ENCODE measurements at places on chromosomes 1 and 21.

- DNase-seq, result peak; percentile 91
These were observed 135.8 kb upstream of the B3GALT2 start for GRCh38 chr1:193322211-193322610.

DNA sequence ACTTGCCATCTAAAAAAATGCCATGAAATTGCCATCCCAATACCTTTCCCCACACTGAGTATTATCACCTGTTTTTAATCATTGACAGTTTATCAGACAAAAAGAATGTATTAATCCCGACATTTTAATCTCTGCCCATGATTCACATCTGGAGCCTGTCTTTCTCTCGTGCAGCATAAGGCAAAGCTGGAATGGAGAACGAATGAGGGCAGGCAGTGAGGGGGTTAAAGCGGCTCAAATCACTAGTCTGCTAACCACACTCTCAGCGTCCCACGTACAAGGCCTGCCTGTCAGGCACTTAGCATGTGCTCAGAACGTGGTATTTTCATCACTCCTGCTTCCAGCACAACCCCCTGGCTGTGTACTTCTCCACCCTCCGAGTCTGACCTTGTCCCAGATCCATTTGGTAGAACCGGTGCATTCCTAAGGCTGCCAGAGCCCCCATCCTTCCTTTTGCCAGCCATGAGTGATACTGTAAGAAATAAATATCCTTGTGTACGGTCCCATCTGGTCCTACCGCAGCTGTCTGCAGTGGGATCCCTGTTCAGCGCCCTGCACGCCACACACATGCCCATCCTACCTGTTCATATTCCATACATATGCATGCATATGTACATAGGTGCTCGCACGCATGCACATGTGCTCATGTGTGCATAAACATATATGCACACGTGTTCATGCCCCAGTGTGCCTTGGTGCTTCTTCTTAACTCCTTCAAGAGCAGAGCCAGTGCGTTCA lies 34.6 kb upstream of the FHAD1 start:
- peak; percentile 37 for DNase-seq

DNA sequence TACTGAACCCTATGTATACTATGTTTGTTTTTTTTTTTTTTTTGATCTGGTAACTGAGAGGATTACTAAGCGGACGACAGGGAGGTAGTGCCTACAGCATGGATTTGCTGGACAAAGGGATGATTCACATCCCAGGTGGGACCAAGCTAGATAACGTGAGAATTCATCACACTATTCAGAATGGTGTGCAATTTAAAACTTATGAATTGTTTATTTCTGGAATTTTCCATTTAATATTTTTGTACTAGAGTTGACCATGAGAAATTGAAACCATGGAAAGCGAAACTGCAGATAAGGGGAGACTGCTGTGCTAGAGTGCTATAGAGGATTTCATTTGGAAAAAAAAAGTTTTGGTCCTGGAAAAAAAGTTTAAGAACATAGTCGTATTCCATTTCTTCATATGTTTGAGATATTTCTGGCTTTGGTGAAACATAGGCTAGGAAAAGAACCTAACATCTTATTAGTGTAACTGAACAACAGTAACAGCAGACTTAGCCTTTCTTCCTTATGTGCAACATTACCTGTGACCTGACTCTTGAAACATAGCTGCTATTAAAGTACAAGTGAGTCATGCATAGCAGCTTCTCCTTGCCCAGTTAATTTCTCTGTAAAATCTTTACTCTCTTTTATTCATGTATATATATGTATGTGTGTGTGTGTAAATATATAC lies 202.5 kb downstream of the FGGY start:
- peak; percentile 41 for DNase-seq

DNA sequence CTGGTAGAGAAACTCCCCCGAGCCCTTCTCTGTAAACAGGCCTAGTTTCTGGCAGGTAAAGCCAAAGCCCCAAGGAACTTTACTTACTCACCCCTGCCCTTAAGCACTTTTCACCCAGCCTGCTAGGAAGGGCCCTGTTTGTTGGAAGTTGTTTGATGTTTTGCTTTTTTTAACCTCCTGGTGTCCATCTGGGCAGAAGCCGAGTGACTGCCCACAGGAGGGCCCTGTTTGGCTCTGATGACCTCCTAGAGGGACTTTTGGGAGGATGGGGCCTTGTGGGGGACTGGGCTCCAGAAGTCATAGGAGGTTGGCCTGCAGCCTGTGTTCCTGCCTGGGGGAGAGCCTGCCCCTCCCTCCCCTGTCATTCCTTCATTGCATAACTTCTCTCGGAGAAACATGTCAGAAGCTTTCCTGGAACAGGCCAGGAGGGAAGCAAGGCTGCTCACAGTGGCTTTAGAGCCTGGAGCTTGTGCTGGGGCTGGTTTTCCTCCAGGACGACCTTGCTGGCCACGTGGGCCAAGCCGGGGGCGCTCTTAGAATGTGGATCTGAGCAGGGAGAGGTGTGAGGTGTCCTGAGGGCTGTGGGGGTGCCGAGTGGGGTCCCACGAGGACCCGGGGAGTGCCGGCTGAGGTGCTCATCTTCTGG lies 33.9 kb downstream of the COQ8A start:
- DNase-seq, result peak; percentile 64

DNA sequence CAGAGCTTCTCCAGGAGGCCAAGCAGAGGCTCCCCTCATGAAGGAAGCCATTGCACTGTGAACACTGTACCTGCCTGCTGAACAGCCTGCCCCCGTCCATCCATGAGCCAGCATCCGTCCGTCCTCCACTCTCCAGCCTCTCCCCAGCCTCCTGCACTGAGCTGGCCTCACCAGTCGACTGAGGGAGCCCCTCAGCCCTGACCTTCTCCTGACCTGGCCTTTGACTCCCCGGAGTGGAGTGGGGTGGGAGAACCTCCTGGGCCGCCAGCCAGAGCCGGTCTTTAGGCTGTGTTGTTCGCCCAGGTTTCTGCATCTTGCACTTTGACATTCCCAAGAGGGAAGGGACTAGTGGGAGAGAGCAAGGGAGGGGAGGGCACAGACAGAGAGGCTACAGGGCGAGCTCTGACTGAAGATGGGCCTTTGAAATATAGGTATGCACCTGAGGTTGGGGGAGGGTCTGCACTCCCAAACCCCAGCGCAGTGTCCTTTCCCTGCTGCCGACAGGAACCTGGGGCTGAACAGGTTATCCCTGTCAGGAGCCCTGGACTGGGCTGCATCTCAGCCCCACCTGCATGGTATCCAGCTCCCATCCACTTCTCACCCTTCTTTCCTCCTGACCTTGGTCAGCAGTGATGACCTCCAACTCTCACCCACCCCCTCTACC lies 19.1 kb downstream of the CSF1 start:
- no peak for DNase-seq

DNA sequence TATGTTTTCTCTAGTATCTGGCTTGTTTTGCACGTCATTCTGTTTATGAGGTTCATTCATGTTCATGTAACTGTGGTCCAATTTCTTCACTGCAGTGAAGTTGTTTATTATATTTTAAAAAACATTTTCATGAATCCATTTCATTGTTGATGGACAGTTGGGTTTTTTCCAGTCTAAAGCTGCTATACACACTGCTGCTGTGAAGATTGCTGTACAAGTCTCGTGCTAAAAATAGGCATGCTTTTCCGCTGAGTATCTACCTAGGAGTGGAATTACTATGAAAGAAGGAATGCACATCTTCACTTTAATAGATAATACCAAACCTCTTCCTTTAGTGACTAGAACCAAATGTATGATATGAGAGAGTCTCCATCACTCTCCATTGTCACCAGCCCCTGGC lies 49.0 kb upstream of the ETS2 start:
- DNase-seq, result peak; percentile 91

GRCh38 chr1:19388980-19389379 lies 76.9 kb downstream of the SLC66A1 start:
- DNase-seq, result no peak

- peak; percentile 59 for DNase-seq
These were observed 999 bp downstream of the THAP3 start for GRCh38 chr1:6625584-6626149.

- DNase-seq, result no peak
These were observed 7.1 kb downstream of the GPR157 start for GRCh38 chr1:9121496-9122409.

GRCh38 chr1:38656726-38657125 lies 202.8 kb downstream of the RRAGC start:
- DNase-seq, result no peak

DNA sequence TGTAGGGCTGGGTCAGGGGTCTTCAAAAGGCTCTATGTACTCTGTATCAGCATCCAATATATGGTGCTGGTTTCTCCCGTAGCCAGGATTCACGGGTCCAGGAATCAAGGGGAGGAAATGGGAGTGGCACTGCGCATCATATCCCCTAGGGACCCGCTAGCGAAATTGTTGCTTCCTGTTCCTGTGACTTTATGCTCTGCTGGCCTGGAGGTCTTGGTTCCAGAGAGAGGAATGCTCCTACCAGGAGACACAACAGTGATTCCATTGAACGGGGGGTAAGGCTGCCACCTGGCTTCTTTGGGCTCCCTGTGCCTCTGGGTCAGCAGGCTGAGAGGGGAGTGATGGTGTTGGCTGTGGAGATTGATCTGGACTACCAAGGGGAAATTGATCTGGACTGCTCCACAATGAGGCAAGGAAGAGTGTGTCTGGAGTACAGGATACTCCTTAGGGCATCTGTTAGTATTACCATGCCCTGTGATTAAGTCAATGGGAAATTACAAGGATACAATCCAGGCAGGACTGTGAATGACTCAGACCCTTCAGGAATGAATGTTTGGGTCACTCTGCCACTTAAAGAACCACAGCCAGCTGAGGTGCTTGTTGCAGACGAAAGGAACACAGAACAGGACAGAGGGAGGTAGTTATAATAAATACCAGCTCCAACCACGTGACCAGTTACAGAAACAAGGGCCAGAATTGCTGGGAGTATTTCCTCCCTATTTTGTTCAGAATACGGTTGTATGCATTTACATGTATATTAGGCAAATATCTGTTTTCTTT lies 10.2 kb downstream of the SPSB1 start:
- peak; percentile 78 for DNase-seq

DNA sequence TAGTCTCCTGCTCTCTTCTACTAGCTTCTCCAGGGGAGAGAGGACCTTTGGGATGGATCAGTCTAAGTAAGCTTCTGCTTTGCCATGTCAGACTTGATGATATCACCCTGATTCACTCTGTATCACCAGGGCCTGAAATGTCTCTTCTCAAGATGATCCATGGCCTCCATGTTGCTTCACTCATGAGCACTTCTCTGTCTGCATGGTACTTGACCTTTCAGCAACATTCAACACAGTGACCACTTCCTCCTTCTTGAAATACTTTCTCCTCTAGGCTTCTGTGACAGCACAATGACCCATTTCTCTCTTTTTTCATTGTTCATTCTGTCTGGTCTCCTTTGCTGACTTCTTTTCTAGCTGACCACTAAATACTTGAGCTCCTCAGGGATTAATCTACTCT lies 35.3 kb upstream of the NGF start:
- peak; percentile 87 for DNase-seq

- DNase-seq, result no peak
These were observed 78.3 kb downstream of the NOS1AP start for GRCh38 chr1:162147760-162148159.

- no peak for DNase-seq
These were observed 42.9 kb upstream of the LRRN2 start for GRCh38 chr1:204728456-204728855.

DNA sequence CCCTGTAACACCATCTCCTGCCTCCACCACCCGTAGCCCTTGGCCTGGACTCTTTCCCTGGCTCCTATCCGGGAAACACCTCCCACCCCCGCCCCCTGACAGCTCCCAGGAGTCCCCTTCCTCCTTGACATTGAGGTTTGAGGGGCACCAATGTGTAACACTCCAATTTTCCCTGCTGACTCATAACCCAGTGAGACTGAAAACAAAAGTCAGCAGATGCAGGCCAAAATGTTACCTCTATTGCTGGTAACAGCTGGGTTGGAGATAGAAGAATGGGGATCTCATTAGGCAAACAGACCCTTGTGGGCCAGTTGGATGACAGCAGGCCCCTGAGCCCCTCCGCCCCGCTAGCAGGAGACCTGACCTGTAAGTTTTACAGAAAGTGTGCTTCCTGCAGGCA lies 237.2 kb downstream of the KAZN start:
- peak; percentile 76 for DNase-seq

DNA sequence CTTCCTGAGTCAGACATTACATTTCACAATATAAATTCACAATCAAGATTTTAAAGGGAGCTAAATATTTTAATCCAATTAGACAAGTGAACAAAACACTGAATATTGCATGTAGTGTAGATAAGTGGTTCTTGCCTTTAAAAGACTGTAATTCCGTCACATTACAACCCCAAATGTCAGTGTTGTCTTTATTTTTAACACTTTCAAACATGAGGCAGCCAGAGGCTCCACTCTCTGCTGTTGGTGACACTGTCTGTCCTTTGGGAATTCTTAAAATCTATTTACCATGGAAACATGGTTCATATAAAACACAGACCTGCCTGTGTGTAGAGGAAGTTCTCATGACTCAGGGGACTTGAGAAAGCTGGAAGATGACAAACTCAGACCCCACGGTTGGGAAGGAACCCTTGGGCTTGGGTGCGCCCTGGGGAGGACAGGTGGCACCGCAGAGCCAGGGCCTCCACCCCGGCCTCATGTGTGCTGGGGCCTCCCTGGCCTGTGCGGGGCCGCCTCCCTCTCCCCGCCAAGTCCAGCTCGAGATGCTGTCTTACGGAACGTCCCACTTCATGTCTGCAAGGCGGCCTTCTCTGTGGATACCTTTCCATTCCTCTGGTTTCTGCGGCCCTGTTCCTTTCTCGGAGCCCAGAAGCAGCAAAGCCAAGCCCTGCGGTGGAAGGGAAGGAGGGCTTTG lies 239.0 kb downstream of the SDCCAG8 start:
- DNase-seq, result no peak

DNA sequence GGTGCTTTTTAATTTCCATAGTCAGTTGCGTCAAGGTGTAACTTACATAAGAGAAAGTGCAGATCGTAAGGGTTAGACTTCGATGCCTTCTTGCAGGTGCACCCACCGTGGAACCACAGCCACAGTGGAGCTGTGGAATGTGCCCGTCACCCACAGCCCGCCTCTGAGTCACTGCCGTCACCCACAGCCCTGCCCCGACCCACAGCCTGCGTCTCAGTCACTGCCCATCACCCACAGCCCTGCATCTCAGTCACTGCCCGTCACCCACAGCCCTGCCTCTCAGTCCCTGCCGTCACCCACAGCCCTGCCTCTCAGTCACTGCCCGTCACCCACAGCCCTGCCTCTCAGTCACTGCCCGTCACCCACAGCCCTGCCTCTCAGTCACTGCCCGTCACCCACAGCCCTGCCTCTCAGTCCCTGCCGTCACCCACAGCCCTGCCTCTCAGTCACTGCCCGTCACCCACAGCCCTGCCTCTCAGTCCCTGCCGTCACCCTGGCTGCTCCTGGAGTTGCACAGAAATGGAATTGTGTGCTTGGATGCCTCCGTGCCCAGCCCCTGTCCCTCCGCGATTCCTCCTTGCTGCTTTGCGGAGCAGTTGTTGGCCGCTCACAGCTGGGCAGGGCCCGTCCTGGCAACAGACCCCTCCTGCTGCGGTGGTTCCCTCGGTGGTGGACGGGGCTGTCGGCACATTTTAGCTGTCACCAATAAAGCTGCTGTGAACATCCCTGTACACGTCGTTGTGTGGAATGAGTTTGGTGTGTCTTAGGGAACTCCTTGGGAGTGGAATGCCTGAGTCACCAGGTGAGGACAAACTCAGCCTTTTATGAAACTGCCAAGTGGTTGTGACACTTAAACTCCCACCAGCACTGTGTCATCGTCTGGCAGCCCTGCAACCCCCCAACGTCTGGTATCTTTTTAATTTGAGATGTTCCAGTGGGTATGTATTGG lies 44.9 kb upstream of the COL6A2 start:
- peak; percentile 70 for DNase-seq

GRCh38 chr1:81634294-81634693 lies 166.4 kb upstream of the ADGRL2 start:
- no peak for DNase-seq

Measured in iris pigment epithelial cell (primary cell).